ENCODE measurements at places on chromosomes 7 and 10.

DNA sequence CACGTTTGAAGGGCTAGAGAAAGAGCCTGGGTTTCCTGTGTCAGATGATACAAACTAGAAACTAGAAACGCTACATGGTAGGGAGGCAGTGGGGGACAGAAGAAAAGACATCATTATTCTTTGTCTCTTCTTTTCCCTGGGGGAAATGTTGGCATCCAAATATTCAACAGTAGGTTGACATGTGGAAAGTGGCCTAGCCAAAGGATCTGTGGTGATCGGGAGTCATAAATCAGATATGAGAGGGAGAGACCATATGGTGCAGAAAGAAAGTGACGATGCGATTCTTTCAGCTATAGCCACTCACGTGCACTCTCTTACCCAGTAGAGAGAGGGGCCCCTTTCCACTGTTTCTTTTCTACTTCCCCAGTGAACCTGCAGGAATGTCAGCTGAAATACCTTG is 964.7 kb downstream of the LRMDA start:
- DNase-seq: no peak

DNA sequence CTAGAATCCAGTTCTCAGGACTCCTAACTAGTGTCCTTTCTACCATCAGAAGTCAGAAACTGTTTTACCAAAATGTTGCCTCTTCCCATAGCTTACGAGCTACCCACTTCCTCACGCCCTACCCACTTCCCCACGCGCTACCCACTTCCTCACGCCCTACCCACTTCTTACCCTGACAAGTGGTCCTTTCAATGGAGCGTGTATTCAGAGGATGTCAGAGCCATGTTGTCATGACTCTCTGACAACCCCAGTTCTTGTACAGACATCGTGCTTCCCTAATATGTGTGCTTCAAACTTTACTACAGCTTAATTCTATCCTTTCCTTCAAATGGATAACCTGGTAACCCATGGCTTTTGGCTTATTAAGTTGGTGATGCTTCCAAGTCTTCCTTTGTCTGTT is 84.8 kb upstream of the PHF14 start:
- no peak for DNase-seq

DNA sequence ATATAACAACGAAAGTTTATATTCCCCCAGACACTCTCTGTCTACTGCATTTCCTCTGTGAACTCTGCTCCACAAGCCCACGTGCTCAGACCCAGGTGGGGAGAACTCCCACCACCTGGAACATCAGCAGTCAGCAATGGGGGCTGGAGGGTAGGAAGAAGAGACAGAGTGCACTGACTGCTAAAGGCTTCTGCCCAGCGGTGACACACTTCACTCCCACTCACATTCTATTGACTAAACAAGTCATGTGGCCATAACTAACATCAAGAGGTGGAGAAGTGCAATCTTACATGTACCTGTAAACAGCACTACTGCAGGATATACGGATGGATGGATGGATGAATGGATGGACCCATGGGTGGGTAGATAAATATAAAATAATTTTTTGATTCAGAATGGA is 122.2 kb downstream of the MPP7 start:
- DNase-seq: no peak

- peak; percentile 34 for DNase-seq
These were observed 6.1 kb upstream of the NCAPG2 start for GRCh38 chr7:158710651-158711102.

DNA sequence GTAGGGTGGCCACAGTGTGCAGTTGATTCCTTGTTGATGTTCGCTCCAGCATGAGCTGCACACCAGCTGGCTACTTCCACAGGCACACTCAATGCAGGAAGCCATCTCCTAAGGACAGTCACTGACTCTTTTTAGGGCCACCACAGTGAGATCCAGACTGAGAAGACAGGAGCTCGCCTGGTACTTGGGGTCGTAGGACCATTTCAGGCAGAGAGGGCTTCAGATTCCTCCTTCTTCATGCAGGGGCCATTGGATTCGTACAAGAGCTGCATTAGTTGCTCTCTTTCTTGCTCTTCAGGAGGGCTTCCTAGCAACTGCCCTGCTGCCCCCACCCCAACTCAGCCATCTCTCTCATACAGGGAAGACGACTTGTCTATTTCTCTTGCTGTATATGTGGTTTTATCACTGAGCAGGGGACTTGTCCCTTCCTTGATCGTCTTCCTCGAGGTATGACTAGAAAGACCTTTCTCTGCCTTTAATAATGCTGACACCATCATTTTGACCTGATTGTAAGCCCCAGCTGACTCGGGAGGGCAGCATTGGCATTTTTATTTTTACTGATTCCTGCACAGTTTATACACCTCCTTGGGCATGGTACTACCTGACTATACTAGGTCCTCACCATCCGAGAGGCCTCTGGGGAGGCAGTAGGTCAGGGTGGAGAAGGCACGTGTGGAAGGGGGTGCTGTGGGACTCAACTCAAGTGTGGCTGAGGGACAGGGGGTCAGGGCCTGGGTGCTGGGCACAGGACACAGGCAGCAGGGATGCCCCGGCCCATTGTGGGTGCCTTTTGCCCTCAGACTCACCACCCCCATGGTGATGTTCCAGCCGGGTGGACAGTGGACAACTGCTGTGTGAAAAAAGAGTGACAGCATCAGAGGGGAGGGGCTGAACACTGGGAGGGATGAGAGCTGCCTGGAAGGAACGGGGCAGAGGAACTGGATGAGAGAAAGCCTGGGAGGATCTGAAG is 136.7 kb upstream of the ZNF746 start:
- DNase-seq: no peak

DNA sequence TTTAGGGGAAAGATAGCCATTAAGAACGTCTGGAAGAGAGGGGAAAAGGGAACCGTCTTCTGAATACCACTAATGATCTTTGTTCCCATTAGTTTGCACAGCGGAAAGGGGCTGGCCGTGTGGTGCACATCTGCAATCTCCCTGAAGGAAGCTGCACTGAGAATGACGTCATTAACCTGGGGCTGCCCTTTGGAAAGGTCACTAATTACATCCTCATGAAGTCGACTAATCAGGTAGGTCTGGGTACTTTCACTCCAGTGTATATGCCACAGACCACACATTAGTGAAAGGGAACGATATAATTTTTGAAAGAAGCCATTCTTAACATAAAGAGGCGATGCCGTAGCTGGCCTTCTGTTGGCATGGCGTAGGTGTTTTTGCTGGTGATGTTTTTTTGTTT is 74.3 kb upstream of the PDCD4 start:
- no peak for DNase-seq

DNA sequence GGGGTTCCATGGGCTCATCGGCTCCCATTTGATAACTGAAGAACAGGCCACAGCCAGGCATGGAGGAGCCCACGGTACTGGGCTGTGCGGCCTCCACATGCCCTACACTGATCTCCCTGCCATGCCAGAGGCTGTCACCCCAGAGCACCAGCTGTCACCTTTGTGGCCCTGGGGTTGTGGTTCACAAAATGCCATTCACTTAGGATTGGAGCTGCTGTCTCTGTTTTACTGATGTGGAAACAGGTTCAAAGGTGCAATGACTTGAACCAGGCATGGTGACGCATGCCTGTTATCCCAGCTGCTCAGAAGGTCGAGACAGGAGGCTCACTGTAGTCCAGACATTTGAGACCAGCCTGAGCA is 4.3 kb upstream of the UPK3B start:
- no peak for DNase-seq

DNA sequence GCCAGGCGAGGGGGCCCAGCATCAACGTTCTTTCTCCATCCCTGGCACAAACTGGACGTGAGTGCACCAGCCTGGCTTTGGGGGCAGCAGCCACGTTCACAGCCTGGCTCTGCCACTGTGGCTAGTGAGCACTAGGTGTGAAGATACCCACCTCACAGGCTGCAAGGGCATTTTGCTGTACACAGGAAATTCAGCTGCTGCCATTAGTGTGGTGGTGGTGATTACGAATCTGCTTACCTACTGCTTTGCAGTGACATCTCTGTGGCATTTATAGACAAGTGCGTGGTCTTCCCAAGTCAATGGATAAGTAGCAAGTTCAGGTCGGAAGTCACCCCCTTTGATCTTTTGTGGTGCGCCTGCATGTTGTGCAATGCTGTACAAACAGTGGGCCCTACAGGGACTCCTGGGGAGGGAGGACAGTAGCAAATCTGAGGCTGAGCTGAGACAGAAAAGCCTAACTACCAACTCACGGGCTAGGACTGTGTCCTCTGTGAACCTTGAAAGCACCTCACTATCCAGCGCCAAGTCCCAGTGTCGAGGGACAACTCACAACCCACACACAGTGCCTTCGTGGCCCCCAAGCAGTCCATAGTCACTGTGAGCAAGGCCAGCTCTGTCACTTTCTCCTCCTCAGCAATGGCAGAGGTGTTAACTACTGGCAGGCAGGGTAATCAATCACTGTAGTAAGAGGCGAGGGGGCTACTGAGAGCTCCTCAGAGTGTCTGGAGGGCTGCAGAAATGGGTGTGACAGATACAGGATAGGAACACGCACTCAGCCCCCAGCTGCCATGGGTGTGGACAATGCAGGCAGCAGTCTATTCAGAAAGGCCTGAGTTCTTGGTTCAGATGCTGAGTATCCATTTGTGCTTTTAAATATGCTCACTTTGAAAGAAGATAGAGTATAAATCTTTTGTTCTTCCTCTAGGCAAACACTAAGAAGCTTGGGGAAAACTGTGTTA is 17.0 kb upstream of the MMP21 start:
- no peak for DNase-seq

DNA sequence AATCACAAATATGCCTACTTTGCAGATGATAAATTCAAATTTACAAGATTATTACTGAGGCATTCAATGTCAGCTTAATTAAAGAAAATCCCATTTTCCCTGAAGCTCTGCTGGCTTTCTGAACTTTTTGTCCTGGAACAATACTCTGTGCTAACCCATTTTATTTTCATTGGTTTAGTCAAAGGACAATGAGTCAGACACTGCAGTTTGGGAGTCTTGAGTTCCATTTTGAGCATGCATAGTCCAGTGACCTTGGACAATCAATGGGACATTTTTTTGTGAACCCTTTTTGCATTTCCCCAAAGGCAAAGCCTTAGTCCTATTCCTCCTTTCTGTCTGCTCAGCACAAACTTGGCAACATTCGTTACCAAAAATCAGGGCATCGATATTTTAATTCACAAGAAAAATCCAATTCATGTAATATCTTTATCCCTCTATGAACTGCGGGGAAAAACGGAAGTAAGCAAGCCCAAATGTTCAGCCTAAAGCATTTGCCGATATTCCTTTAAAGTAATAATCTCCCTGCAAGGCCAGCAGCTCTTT is 339.8 kb downstream of the RNLS start:
- no peak for DNase-seq
